ENCODE measurements at places on chromosomes 6 and 20.

DNA sequence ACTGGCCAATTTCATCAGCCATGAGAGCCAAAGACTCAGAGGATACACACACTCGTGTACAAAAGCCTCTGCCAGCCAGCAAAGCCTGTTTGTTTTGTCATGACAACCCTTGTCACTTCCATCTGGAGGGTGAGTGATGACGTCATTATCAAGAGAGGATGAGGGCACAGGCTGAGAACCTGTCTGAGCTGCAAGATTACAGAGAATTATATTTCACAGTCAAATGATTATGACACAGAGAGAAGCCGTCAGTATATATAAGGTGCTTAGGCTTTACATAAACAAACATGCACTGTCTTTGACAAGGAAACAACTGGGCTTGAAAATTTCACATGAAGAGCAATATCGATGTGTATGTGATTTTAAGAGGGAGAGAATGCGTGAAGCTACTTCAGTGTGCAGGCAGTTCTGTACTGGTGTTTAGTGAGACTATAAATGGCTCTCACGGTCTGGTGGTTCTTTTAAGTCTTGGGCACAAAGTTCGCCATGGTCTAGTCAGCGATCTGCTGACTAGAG lies 36.5 kb upstream of the BCLAF1 start:
- no peak for DNase-seq

DNA sequence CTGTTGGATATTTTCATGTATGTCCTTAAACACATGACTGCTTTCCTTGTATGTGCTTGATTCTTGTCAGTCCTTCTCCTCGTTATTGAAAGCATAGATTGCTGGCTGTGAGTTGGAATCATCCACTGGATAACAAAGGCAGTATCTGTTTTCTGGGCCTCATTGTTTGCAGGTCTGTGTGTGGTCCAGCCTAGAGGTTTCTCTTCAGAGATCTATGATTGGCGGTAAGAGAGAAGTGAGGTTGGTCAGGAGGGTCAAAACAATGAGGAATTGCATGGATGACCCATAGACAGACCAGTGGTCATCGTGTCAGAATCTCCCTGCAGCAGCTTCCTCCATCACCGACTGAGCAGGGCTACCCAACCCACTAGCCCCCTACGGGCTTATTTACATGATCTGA lies 915.0 kb downstream of the KIF16B start:
- DNase-seq: no peak

- DNase-seq: peak; percentile 79
Observed at GRCh38 chr20:2508631-2509467, at the start of gene ZNF343. Gene ZNF343, minus strand, starts transcription at chr20:2508915. Its CDS starts 15,020 bp downstream, at chr20:2493895.

GRCh38 chr6:139920027-139920775 lies 545.8 kb upstream of the CITED2 start:
- DNase-seq: no peak

All from central memory CD4-positive, alpha-beta T cell (primary cell).